Smooth muscle cell of trachea (primary cell): ENCODE measurements at places on chromosomes 16 and 17. TPM values are rescaled to one million over a fixed set of nuclear protein-coding genes. Genes with fewer than 3 reads are reported as not detected.

CD300H gene
- total RNA-seq = not detected in 2 replicates

TSNAXIP1 gene
- total RNA-seq = 0.73 and 1.3 TPM in 2 replicates

CRYBA1 gene
- total RNA-seq = 0.15 and 0.33 TPM in 2 replicates

CEP112 gene
- total RNA-seq = 5.0 and 5.4 TPM in 2 replicates

CCDC200 gene
- not detected in 2 replicates for total RNA-seq

HCRT gene
- not detected in 2 replicates for total RNA-seq

GPR139 gene
- not detected in 2 replicates for total RNA-seq
